AML-193 (cell line): ENCODE measurements at places on chromosomes 6 and 20.

DNA sequence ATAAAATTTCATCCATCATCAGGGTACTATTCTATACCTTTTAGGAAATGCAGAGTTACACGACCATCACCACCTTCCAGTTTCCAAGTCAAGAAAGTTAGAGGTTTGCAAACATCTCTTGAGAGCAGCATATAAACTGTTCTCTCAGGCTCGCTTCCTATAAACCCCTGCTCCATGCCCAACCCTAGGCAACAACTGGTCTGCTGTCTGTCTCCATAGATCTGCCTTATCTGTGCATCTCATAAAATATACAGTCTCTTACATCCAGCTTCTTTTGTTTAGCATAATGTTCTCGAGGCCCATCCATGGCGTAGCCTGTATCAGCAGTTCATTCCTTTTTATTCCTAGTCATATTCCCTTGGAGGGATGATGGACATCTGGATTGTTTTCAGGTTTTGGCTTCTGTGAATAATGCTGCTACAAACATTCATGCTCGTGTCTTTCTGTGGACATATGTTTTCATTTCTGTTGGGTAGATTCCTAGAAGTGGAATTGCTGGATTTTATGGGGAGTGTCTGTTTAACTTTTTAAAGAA lies 6.1 kb downstream of the PTPRT start:
- DNase-seq: no peak

GRCh38 chr6:158999154-158999665 lies 792 bp downstream of the RSPH3 start:
- DNase-seq: no peak

- no peak for DNase-seq
Measured at GRCh38 chr6:124008000-124008987, 204.6 kb downstream of the NKAIN2 start.

DNA sequence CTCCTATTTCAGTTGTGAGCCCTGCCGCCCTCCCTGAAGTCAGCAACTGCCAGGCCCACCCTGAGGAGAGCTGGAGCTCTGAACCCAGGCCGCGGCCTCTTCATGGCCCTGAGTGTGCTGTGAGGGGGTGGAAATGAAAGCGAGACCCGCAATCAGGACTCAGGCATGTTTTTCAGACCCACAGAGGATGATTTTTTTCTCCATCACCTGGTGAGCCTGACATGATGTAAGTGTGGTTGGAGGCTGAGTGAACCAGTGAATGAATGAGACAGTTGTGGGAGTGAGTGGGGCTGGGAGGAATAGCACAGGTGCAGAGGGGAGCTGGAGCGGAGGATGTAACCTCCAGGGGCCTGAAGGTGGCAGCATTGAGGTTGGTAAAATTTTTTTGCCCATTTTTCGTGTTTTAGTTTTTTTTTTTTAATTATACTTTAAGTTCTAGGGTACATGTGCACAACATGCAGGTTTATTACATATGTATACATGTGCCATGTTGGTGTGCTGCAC lies 18.3 kb downstream of the RAET1L start:
- peak; percentile 38 for DNase-seq

GRCh38 chr6:54747955-54748354 lies 98.6 kb upstream of the FAM83B start:
- DNase-seq: no peak

DNA sequence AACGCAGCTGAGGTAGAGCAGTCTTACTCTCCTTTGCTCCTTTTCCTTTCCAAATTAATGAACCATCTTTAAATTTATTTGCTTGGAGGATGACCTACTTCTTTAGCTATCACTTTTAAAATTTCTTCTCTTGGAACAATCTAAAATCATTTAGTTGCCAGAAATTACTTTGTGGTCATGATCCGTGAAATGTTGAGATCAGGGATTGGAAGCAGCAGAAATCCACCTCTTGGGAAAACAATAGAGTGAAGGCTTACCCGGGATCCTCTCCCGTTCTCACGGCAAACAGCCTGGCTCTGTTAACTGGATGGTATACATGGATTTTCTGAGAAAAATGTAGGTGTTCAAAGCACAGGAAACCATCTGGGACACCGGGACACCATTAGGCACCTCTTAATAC lies 7.7 kb downstream of the AKAP12 start:
- DNase-seq: no peak

DNA sequence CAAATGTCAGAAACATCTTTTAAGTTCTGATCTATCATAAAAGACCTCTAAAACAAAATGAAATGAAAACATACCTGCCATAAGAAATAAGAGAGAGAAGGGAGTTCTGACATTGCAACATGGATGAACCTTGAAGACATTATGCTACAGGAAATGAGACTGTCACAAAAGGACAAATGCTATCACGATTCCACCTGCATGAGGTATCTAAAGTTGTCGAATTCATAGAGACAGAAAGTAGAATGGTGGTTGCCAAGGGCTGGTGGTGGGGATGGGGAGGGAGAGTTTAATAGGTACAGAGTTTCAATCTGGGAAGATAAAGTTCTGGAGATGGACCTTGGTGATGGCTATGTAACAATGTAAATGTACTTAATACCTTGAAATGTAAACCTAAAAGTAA lies 3.3 kb downstream of the EZR start:
- no peak for DNase-seq

- no peak for DNase-seq
Measured at GRCh38 chr20:44354979-44355497, 461 bp upstream of the HNF4A start.

- DNase-seq: no peak
Measured at GRCh38 chr6:159963111-159963510, 5.8 kb upstream of the IGF2R start.

DNA sequence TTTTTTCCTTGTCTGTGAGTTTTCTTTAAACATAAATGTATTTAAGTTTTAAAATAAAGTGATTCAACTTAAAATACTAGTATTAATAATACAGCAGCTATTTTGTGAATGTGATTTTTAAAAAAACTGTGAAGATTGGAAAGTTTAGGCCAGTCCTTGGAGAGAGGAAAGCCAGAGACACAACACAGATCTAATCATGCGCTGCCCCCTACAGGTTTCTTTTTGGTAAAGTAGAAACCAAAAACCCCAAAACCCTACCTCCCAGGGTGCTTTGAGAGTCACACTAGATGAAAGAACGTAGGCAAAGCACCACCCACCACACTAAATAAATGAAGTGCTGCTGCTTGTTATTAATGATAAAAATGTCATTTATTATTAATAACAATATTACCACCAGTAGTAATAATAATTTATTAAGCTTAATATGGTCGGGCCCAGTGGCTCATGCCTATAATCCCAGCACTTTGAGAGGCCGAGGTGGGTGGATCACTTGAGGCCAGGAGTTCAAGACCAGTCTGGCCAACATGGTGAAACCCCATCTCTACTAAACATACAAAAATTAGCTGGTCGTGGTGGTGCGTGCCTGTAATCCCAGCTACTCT lies 33.7 kb downstream of the SLC9A8 start:
- peak; percentile 50 for DNase-seq

DNA sequence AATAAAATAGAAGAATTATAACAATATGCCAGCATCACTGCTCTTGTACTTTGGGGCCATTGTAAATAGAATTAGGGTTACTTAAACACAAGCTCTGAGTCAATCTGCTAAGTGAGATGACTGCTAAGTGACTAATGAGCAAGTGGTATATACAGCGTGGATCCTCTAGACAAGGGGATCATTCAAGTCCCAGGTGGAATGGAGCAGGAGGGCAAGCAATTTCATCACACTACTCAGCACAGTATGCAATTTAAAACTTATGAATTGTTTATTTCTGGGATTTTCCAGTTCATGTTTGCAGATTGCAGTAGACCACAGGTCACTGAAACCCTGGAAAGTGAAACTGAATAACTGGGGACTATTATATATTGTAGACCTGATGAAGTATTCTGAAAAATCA lies 235.3 kb downstream of the BTBD3 start:
- DNase-seq: no peak

GRCh38 chr6:130240232-130240631 lies 17.5 kb upstream of the SAMD3 start:
- DNase-seq: no peak

DNA sequence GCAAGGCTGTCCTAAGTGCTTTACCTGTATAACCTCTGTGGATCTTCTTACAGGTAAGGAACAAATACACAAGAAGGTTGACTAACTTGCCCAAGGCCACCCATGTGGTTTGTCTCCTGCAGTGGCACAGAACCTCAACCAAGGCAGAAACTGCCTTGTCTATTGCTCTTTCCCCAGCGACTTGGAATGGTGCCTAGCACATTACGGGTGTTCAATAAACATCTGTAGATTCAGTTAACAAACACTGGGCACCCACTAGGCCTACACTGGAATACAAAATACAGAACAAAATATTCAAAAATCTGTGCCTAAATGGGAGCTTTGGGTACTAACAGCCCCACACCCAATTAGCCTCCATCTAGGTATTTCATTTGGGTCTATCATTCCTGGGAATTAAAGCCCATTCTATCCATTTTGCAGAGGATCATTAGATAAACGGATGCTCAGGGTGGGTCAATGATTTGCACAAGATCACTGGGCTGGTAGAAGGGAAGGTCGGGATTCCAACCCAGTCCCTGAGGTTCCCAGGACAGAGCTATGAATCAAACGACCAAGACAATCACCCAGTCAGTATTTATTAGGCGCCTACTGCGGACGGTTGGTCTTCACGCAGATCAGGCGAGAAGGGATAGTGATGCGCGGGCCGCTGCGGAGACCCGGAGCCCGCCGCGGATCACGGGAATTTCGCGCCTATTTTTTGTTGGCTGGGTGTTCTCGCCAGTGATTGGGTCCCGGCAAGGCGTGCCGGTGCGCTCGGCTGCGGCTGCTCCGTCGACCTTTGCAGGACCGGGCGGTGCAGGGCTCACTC lies at the start of gene STK35:
STK35 (plus strand) TSS at position 771 of the 808 bp plus-strand sequence. CDS start 55 bp downstream, outside the sequence.
- no peak for DNase-seq

GRCh38 chr6:15380351-15380750 lies 134.5 kb downstream of the JARID2 start:
- no peak for DNase-seq

GRCh38 chr20:48636301-48636700 lies 191.5 kb downstream of the PREX1 start:
- no peak for DNase-seq

- peak; percentile 90 for DNase-seq
Measured at GRCh38 chr6:42532038-42532669, 31.7 kb upstream of the UBR2 start.

DNA sequence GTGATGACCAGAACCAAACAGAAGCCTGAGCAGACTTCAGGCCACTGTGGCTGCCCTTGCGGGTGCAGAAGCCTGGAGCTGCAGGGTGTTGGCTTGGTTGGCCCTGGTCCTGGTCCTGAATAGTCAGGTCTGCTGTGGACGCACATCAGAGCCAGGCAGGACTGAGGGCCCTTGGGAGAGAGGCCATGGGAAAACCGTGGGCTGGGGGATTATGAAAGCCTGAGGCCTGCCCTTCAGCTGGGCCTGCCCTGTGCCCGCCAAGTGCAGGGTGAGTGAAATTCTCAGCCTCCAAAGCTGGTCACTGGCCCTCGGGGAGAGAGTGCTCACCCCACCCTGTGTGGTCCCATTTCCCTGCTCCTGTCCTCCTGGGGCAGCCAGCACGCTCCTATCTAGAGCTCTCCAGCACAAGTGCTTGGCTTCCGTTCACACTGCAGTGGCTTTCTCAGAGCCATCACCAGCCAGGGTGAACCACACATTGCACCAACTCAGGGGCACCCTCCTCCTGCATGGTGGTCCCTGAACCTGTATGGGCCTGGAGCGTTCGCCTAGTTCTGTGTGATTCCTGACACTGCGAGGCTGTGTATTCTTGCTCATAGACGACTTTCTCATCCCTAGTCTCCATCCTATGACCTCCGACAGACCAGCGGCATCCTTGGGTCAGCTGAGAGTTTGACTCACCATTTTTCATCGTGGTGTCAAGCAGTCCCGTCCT lies 146.1 kb downstream of the TTLL2 start:
- no peak for DNase-seq

GRCh38 chr20:18543216-18543615 lies 24.0 kb upstream of the SMIM26 start:
- DNase-seq: no peak

GRCh38 chr20:52533401-52533800 lies 341.8 kb upstream of the ZFP64 start:
- DNase-seq: no peak

DNA sequence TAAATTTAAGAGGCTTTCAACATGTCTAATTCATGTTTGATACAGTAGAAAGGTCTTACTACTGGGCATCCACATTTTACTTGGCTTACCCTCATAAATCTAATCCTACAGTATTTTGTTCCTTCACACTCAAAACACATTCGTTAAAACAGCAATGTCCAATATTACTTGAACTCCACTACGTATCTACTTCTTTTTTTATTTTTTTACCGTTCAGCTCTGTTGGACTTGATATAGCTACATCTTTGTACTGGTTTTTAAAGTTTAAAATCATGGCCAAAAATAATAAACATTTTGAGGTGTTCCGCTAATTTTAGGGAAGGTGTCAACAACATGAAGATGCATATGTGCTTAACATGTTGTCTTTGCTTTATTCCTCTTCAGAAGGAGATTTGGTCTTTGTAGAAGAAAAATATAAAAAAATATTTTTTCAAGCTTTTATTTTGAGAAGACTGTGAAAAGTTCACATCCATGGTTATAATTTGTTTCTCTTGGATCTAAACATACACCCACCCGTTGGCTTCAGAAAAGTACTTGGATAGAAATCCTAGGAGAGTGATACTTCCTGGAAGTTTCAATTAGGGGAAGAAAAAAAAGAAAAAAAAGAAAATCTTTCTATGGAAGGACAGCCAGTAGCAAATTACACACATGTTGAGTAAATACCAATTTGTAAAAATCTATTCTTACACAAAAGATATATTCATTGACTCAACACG lies 71.5 kb downstream of the EPB41L2 start:
- no peak for DNase-seq

DNA sequence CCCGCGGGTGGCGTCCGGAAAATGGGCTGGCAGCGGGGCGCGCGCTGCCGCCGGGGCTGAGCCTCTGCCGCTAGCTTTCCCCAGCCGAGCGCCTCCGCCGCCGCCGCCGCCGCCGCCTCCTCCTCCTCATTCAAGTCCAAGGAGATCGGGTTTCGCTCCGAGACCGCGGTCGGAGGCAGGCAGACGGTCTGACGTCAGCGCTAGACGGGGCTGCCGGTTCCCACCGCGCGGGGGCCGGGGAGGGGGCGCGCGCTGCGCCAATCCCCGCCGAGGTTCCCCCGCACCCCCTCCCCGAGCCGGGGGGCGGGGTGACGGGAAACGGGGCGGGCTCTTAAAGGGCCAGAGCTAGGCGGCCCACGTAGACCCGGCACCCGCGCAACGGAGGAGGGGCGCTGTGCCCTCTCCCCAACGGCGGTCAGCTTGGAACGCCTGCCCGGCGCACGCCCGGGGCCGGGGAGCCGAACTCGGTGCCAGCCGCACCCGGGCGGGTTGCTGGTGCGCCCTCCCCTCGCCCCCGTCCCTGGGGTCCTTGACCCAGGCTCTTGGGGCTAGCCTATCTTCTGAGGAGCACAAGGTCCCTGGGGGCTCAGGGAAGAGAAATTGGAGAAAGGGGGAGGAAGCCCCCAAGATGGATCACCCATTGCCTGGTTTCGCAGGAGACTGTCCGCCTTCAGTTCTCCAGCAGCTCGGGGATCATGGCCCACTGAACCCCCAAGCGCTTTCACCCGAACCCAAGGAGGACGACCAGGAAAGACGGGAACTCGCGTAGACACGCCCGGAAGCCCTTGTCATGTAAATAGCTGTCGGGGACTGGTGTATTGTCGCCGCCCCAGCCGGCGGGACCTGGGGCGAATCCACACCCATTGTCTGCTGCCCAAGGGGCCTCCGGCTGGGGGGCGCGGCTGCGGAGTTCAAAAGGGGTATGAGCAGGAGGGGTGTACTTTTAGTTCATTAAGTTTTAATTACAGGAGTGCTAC lies at the start of gene PMEPA1:
PMEPA1 (minus strand) TSS at position 193 of the 977 bp plus-strand sequence. CDS start 433 bp downstream, outside the sequence.
- DNase-seq: no peak
